Upper lobe of left lung (tissue), 6 donors: ENCODE measurements at places on chromosomes 4 and X. TPM values are rescaled to one million over a fixed set of nuclear protein-coding genes. Genes with fewer than 3 reads are reported as not detected.

- peak; percentile 50 for DNase-seq
- no peak overlapping the region for H3K4me3 ChIP-seq
- H3K4me1 ChIP-seq, result no peaks in the 10 kb centered on the region
- no peaks in the 10 kb centered on the region for H3K36me3 ChIP-seq
Observed at GRCh38 chr4:182881914-182882313, 35.3 kb downstream of the DCTD start.

PROM1 gene
- 3.9 TPM for total RNA-seq

- DNase-seq, result no peak
- H3K4me1 ChIP-seq, result no peaks in the 10 kb centered on the region
- no peaks in the 10 kb centered on the region for H3K36me3 ChIP-seq
- no peak overlapping the region for H3K27ac ChIP-seq
- no peaks in the 10 kb centered on the region for H3K27me3 ChIP-seq
Observed at GRCh38 chrX:155065035-155065734, 5.8 kb downstream of the CMC4 start.

DNA sequence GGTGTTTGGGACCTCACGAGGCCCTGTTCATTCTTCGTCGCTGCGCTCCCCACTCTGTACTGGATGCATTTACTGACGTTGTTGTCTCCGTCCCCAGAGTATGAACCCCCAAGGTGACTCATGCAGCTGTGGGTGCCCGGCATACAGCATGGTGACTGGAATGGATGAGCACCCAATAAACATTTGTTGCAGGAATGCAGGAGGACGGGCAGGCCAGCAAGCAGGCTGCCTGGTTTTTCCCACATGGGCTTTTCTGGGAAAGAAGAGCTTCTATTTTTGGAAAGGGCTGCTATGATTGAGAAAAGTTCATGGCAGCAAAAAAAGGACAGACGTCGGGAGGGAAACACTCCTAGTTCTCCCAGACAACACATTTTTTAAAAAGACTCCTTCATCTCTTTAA lies 893 bp upstream of the SOD3 start:
- no peaks in the 10 kb centered on the region for H3K27me3 ChIP-seq
- peak overlapping the region; percentile 63 for H3K27ac ChIP-seq
- no peak for DNase-seq
- H3K4me3 ChIP-seq, result no peak overlapping the region

GRCh38 chr4:115529126-115529525 lies 415.7 kb upstream of the NDST4 start:
- H3K27ac ChIP-seq, result no peak overlapping the region
- no peaks in the 10 kb centered on the region for H3K4me1 ChIP-seq
- no peak overlapping the region for H3K4me3 ChIP-seq
- no peaks in the 10 kb centered on the region for H3K36me3 ChIP-seq
- H3K27me3 ChIP-seq, result no peaks in the 10 kb centered on the region

GRCh38 chrX:109927663-109928273 lies 75.1 kb upstream of the TMEM164 start:
- H3K4me3 ChIP-seq, result no peak overlapping the region
- DNase-seq, result no peak
- no peaks in the 10 kb centered on the region for H3K36me3 ChIP-seq
- no peaks in the 10 kb centered on the region for H3K4me1 ChIP-seq
- no peak overlapping the region for H3K27ac ChIP-seq

DNA sequence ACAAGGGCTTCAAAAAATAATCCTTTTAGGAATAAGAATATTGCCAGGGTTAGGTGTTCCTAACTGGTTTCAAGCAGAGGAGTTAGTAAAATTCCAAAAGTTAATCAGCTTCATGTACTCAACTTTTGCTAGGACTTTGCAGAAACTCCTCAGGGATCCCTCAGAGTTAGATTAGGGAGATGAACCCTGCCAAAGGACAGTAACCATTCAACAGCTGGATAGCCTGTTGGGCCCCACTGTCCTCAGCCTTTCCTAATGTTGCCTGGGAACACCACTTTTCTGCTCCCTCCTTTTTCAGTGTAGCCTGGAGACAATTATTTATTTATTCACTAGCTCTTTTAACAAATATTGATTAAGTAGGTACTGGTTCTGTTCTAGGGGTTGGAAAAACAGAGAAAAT lies 53.8 kb downstream of the NFKB1 start:
- no peaks in the 10 kb centered on the region for H3K36me3 ChIP-seq
- no peaks in the 10 kb centered on the region for H3K27me3 ChIP-seq
- no peak for DNase-seq
- no peak overlapping the region for H3K27ac ChIP-seq

DNA sequence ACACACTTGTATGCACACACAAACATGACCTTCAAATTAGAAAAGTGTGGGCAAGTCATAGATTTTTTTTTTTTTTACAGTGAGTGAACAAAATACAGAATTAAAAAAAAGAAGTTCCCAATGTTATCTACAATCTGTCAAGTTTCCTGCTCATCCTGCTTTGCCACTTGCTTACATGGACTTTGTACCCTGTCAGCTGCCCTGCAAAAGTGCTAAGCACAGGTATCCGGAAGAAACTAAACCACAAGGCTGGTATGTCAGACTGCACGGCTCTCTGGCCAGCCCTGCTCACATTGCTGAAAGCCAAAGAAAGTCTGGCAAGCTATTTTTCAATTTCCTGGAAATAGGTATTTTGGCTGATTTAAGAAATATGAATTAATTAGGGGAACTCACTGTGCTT lies 38.9 kb upstream of the BCLAF3 start:
- no peaks in the 10 kb centered on the region for H3K27me3 ChIP-seq
- H3K4me3 ChIP-seq, result no peak overlapping the region
- H3K27ac ChIP-seq, result no peak overlapping the region
- no peak for DNase-seq
- H3K4me1 ChIP-seq, result no peaks in the 10 kb centered on the region
- H3K36me3 ChIP-seq, result no peaks in the 10 kb centered on the region

TRPC3 gene
- total RNA-seq, result 1.2 TPM

DNA sequence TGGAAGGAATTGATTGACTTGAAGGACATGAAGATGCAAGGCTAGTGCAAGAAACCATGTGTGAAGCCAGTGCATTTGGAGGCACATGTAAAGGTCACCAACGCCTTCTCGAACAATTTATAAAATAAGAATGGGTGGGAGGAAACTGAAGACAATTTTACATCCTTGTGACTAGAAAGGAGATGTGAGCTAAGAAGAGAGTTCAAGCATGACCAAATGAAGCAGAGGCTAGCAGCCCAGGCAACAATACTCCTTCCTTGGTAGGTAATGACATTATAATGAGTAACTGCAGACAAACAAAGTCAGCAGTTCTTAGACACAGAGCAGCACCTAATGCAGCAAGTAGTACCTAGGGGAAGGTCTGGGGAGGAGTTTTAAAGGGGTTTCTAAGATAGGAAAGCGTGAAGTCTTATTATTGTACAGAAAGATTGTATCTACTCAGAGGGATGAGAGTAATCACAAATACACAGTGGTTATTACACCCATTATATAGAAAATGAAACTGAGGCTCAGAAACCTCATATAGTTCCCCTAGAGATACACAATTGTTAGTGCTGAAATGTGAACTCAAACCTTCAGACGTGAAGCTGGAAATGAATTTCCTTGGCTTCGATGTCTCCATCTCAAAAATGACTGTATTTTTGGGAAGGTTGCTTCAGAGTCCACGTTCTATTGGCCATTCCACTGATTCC lies 56.1 kb downstream of the ATXN3L start:
- H3K27ac ChIP-seq, result no peak overlapping the region
- no peaks in the 10 kb centered on the region for H3K4me1 ChIP-seq
- H3K27me3 ChIP-seq, result no peaks in the 10 kb centered on the region

PABPC4L gene
- total RNA-seq, result 0.71 TPM

CSAG1 gene
- not detected for total RNA-seq

PARM1 gene
- 36.7 TPM for total RNA-seq

- H3K4me1 ChIP-seq, result no peaks in the 10 kb centered on the region
- no peak overlapping the region for H3K4me3 ChIP-seq
- DNase-seq, result no peak
- peaks cover 11% of the 10 kb centered on the region for H3K36me3 ChIP-seq
- H3K27me3 ChIP-seq, result no peaks in the 10 kb centered on the region
Observed at GRCh38 chrX:46459603-46460002, 85.6 kb downstream of the ZNF674 start.

ENPEP gene
- total RNA-seq, result 5.9 TPM

GRCh38 chr4:67549123-67549522 lies 3.8 kb upstream of the CENPC start:
- H3K27me3 ChIP-seq, result no peaks in the 10 kb centered on the region
- no peak overlapping the region for H3K4me3 ChIP-seq

CC2D2A gene
- 22.1 TPM for total RNA-seq

TRAM1L1 gene
- 1.7 TPM for total RNA-seq

GRCh38 chr4:80196259-80196921 lies 913 bp upstream of the PRDM8 start:
- no peak overlapping the region for H3K27ac ChIP-seq
- DNase-seq, result no peak
- no peaks in the 10 kb centered on the region for H3K36me3 ChIP-seq

- H3K27me3 ChIP-seq, result no peaks in the 10 kb centered on the region
- no peaks in the 10 kb centered on the region for H3K4me1 ChIP-seq
- no peak overlapping the region for H3K4me3 ChIP-seq
Observed at GRCh38 chr4:142549726-142550463, 296.2 kb downstream of the INPP4B start.

TLL1 gene
- 2.0 TPM for total RNA-seq

RADX gene
- 3.9 TPM for total RNA-seq

DNA sequence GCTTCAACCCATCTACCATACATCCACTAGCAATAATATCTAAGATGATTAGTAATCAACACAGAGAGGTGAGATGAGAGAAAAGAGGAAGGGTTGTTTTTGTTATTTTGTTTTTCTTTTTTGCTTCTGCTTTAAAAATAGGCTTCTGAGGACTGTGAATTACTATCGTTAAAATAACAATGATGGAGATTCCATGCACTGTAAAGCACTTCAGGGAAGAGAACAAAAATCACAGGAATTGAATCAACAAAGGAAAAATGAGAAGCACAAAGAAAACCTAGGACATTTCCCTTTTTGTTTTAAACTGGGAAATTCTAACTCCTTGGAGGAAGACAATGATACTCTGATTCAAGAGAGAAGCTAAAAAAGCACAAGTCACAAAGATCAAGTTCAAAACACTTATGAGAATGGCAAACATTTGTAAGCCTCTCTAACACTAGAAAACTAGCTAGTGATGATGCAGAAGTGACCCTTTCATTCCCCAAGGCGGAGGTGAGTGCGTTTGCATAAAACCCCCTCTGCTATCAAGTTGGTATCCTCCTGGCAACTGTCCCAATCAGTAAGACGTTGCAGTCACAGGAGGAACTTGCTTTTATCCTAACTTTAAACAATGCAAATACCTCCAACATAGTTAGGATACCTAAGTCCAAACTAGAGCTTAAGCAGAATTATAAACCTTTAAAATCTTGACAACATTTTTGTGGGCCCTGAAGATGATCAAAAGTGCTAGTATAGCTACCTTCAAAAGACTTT lies 308.5 kb downstream of the CAMK2D start:
- DNase-seq, result no peak
- peaks cover 5% of the 10 kb centered on the region for H3K4me1 ChIP-seq
- no peaks in the 10 kb centered on the region for H3K27me3 ChIP-seq
- H3K4me3 ChIP-seq, result no peak overlapping the region

GRCh38 chr4:3655963-3656362 lies 110.2 kb upstream of the ADRA2C start:
- no peaks in the 10 kb centered on the region for H3K27me3 ChIP-seq
- H3K4me1 ChIP-seq, result no peaks in the 10 kb centered on the region
- H3K27ac ChIP-seq, result no peak overlapping the region
- no peak for DNase-seq
- H3K4me3 ChIP-seq, result no peak overlapping the region

- no peaks in the 10 kb centered on the region for H3K4me1 ChIP-seq
- no peaks in the 10 kb centered on the region for H3K27me3 ChIP-seq
- H3K36me3 ChIP-seq, result no peaks in the 10 kb centered on the region
- H3K4me3 ChIP-seq, result no peak overlapping the region
- peak; percentile 24 for DNase-seq
Observed at GRCh38 chr4:169823685-169824084, 65.9 kb upstream of the HPF1 start.

DNA sequence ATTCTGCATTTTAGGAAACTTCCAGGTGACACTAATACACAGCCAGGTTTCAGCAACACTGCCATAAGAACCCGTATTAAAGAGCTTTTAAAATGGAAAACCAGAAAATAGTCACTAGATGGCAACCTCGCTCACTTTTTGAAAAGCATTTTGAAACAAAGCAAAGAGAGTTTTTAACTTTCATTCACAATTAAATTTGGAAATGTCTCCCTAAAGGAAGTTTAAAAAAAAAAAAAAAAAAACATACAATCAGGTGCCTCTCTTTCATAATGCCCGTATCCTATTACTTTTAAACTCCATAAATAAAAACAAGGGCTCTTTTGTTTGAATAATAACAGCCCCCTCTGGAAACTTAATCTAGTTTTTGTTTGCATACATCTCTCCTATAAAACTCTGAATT lies 20.3 kb downstream of the MEPE start:
- no peak overlapping the region for H3K4me3 ChIP-seq
- H3K27me3 ChIP-seq, result no peaks in the 10 kb centered on the region
- no peaks in the 10 kb centered on the region for H3K36me3 ChIP-seq
- H3K4me1 ChIP-seq, result peaks cover 3% of the 10 kb centered on the region

DNA sequence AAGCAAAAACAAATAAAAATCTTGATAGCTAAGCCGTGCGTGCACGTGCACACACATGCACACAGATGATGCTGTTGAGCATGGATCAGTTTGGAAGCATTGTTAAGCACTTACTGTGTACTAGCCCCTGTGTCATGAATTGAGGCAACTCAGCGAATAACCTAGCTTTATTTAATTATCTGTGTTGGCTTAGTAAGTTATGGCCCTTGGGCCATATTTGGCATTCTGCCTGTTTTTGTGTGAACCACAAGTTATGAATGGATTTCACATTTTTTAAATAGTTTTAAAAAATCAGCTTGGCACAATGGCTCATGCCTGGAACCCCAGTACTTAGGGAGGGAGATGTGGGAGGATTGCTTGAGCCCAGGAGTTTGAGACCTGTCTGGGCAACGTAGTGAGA lies 113.6 kb upstream of the CBLL2 start:
- no peak for DNase-seq
- H3K27ac ChIP-seq, result no peak overlapping the region
- no peak overlapping the region for H3K4me3 ChIP-seq

XKRX gene
- 4.6 TPM for total RNA-seq

DNA sequence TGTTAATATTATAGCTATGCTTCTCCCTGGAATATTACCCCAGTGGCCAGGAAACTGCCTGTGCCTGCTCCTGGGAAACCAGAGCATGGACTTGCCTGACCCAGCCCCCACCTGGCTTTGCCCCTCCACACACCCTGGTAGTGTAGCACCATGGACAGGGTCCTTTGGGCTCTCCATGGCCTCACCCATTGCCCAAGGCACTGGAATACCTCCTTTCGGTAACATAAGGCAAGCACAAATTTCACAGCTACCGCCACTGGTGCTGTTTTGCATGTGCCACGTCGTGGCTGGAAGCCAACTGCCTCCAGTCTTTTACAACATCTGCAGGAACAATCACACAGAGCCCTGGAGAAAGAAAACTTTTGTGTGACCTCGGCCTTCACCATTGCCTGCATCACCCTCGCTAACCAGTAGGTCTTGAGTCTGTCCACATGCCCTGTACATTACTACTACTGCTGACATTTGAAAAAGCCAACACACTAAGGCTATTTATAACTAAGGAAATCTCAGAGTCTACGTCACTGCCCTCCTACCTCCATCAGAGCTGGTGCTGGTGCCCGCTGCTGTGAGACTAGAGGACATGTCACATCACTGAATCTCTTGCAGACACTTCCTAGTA lies 47.7 kb downstream of the HPGD start:
- H3K36me3 ChIP-seq, result no peaks in the 10 kb centered on the region
- H3K4me1 ChIP-seq, result no peaks in the 10 kb centered on the region
- H3K27me3 ChIP-seq, result no peaks in the 10 kb centered on the region
- no peak for DNase-seq

GRCh38 chr4:7326693-7327340 lies 107.9 kb downstream of the PSAPL1 start:
- no peaks in the 10 kb centered on the region for H3K27me3 ChIP-seq
- no peaks in the 10 kb centered on the region for H3K36me3 ChIP-seq
- H3K4me1 ChIP-seq, result no peaks in the 10 kb centered on the region
- H3K4me3 ChIP-seq, result no peak overlapping the region
- no peak overlapping the region for H3K27ac ChIP-seq

SHOX gene
- total RNA-seq, result not detected

AMTN gene
- not detected for total RNA-seq
